Fibroblast of skin of left biceps (primary cell): ENCODE measurements at places on chromosomes 13 and 19.

DNA sequence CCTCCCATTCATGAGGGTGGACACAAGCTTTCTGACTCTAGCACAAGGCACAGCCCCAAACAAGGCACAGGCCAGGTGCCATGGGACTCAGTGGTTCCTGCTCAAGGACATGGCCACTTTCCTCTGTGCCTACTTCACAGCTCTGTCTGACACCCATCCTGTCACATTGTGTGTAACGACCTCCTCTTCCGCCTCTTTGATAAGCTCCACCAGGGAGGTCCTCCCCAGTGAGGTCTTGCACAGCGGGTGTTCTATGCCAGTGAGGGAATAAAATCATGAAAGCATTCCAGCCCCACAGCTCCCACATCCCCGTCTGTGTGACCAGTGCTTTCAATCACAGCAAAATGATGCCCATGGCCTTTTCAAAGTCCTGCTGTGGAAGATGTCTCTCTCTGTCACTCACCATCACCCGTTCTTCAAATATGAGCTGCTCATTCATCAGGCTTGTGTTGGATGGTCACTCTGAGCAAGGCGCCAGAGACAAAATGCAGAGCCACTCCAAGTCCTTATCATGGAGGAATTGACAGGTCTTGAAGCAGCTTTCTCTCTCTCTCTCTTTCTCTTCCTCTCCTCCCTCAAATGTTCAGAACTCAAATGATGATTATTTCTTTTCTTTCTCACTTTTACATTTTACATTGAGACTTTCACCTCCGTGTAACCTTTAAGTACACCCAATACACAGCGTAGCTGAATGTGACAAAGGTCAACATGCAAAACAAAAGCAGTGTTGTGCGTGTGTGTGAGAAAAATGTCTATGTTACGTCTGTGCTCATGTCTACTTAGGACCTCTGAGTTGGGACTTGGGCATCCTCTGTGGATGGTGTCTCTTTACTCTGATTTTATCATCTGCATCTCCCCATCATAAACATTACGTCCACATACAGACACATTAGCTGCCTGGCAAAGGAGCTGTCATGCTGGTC is 8.0 kb upstream of the SPATA13 start:
- no peak for DNase-seq

DNA sequence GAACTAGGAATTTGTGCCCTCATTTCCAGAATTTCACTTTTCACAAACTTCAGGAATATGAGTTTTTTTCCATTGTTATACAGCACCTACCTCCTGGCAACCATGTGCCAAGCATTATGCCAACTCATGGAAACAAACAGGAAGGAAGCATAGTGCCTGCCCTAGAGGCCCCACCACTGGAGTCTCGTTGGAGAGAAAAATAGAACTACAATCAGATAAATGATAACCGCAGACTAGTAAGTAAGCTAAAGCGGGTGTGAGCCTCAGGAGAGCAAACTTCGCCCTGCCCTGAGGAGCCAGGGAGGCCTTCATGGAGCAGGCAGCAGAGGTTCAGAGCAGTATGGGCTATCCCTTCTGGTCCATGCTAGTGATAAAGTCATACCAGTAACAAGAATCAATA is 75.9 kb downstream of the FRY start:
- no peak for DNase-seq

DNA sequence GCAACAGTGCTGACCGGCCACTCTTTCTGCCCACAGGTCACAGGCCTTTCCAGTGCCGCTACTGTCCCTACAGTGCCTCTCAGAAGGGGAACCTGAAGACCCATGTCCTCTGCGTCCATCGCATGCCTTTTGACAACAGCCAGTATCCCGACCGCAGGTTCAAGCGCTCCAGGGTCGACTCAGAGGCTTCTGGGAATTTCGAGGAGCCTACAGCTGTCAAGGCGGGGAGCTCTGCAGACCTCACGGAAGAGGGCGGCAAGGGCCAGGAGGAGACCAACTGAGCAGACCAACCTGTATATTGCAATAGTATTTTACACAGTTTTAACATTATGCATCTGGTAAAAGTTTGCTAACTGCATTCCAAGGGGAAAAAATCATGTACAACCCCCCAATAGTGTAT is 338.5 kb downstream of the ZNF536 start:
- DNase-seq: no peak

DNA sequence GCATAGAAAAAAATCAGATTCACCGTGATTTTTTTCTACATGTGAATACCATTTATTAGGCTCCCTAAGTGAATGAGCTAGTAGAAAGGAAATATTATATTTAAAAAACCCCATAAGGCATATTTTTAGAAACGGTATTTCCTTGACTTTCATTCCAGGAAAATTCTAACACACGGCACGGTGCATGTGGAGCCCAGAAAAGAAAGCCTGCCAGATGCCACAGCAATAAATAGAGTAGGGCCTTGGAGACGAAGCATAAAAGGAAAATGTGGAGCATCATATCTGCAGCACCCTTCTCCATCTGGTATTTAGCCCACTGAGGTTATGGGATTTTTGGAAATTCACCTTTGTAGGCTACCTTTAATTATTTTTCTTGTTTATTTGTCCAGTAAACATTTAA is 314.4 kb downstream of the ENOX1 start:
- no peak for DNase-seq

- DNase-seq: no peak
Observed at GRCh38 chr19:4662812-4663211, 7.3 kb downstream of the MYDGF start.

GRCh38 chr13:44389060-44389666 is 15.5 kb downstream of the SERP2 start:
- no peak for DNase-seq

GRCh38 chr13:110566171-110566570 is 4.6 kb upstream of the RAB20 start:
- DNase-seq: no peak

- no peak for DNase-seq
Observed at GRCh38 chr19:12785431-12786031, 5.8 kb upstream of the JUNB start.

DNA sequence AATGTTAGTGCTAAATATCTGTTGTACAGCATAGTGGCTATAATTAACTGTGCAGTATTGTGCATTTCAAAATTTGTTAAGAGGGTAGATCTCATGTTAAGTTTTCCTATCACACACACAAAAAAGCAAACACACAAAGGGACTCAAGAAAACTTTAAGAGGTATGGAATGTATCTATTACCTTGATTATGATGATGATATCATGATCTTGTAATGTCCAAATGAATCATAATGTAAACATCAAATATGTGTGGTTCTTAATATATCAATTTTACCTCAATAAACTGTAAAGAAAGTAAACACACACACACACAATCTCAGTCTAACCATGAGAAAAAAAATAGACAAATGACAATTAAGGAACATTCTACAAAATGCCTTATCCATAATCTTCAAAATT is 934.6 kb downstream of the SLITRK1 start:
- no peak for DNase-seq

DNA sequence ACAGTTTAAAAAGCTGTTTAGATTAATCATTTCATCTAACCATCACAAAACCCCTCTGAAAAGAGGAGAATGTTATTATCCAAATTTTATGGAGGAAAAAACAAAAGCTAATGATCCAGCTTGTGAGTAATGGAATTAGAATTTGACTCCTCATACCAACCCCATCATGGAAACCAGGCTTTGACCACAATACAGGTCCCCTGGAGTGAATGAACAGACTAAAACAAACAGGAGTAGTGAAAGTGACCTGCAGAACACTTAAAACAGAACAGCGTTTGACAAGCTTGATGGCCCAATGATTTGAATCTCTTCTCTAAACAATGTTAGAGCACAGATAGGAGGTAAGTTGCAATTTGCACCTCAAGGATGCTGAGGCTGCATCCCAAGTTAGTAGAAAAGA is 230.0 kb downstream of the DCT start:
- DNase-seq: peak; percentile 73

GRCh38 chr13:74825152-74825937 is 656.6 kb downstream of the TBC1D4 start:
- DNase-seq: peak; percentile 57

DNA sequence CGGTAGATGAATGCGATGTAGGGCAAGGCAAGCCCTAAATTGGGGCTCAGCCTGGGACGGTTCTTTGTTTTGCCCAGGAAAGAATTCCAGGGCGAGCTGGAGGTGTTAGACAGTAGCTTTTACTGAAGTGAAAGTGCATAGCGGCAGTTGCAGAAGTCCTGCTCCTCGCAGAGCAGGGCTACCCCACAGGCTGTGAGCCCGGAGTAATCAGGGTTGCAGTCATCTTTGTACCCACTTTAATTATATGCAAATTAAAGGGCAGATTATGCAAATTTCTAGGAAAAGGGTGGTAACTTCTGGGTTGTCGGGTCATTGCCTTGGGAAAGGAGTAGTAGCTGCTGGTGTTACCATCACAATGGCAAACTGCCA is 30.5 kb downstream of the VAV1 start:
- DNase-seq: no peak

DNA sequence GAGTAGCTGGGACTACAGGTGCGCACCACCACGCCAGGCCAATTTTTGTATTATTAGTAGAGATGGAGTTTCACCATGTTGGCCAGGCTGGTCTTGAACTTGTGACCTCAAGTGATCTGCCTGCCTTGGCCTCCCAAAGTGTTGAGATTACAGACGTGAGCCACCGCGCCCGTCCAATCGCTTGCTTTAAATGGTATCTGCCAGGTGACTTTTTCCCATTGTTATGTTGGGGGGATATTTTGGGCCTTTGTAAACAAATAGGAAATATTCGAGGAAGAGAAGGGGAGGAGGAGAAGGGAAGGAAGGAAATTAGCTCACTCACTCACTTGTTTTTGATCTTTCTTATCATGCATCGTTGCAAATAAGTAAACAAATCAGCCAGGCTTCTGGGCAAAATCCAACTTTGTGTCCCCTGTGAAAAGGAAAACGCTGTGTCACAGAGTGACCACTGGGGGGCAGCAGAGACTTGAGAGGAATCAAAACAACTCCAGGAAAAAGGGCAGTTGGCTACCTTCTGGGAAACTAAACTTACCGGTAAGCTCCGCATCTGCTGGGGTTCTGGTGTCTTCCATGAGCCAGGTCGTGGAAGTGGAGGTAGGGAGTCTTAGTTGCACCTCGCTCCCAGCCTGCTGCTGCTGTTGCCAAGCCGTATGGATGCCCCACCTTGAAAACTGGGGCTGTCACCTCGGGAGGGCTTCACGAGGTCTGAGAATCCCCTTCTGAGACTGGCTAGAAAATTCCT is 9.3 kb upstream of the RANBP3 start:
- peak; percentile 36 for DNase-seq

DNA sequence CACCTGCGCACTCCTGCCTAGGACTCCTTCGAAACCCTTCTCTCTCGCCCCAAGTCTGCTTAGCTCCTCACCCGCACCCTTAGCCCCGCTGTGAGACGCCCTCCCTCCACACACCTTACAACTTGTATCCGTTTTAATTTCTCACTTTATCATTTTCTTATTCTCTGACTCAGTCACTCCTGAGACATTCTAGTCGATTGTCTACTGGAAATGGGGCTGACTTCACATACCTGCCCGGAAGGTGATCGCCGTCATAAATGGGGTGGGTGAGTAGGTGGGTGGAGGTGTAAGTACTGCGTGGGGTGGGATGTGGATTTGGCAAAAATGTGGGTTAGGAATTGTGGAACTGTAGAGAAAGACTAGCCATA is 714 bp downstream of the NDFIP2 start:
- no peak for DNase-seq

- DNase-seq: no peak
Observed at GRCh38 chr19:49882643-49883042, 5.1 kb downstream of the TBC1D17 start.

DNA sequence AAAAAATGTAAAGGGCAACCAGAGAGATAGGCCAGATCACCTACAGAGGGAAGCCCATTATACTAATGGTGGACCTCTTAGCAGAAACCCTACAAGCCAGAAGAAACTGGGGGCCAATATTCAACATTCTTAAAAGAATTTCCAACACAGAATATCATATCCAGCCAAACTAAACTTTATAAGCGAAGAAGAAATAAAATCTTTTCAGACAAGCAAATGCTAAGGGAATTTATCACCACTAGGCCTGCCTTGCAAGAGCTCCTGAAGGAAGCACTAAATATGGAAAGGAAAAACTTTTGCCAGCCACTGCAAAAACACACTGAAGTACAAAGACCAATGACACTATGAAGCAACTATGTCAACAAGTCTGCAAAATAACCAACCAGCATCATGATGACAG is 28.4 kb downstream of the VSTM2B start:
- no peak for DNase-seq

- no peak for DNase-seq
Observed at GRCh38 chr13:87235621-87236020, 435.6 kb upstream of the SLITRK5 start.

DNA sequence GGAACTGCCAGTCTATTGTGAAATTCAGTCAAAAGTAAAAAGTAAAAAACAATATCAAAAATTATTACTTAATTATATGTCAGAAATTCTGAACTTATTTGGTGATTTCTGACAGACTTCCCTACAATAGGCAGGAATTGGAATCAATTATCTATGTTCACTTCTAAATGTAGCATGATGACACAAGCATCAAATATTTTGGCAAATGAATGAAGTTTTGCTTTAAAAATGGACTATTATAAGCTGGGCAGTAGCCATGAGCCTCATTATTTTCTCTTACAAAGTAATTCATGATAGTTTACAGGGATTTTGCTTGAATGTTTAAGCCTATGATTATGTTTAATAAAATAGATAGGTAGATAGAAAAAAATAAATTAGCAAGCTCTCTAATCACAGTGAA is 582.6 kb downstream of the SLITRK6 start:
- DNase-seq: no peak

DNA sequence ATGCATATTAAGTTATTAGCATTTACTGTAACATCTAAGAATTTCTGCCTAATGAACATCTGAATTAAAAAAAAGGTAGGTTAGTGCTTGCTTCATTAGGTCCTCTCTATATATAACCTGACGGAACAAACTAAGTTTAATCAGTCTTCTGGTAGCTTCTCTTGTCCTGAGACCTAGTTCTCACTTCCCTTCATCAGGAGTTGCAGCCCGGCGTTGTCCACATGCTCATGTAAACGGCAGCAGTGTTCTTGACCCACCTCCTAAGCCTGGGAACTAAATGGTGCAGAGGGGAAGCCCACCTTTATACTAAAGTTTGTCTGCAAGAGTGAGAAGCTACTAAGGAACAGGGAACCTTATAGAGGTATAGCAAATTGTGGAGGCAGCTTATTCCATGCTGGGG is 31.9 kb upstream of the CPB2 start:
- DNase-seq: no peak

GRCh38 chr19:16293118-16294091 is 31.2 kb upstream of the KLF2 start:
- peak; percentile 89 for DNase-seq

DNA sequence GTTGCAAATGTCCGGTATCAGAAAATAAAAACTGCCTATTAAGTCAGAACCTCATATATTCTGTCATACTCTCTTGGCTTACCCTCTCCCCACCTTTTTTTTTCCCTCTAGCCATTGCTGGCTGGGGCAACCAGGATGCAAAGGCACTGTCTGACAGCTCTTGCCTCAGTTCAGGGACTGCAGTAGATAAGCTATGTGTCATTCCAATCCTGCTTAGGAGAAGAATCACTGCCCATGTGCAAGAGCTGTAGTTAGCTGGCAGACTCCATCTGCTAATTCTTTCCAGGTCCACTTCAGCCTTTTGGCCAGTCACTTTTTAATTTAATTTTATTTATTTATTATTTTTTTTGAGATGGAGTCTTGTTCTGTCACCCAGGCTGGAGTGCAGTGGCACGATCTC is 895.6 kb upstream of the SLC10A2 start:
- DNase-seq: no peak
